ENCODE measurements at places on chromosomes 7 and 10. TPM values are rescaled to one million over a fixed set of nuclear protein-coding genes. Genes with fewer than 3 reads are reported as not detected.

Gene DDX50
- total RNA-seq: 41.8 TPM

Gene SUN3
- not detected for total RNA-seq

Gene ASB15
- total RNA-seq: not detected

Gene ZNF277
- 14.1 TPM for total RNA-seq

Gene MICU1
- 52.4 TPM for total RNA-seq

Gene PVRIG
- total RNA-seq: not detected

Gene EPDR1
- 76.1 TPM for total RNA-seq

Gene PRPS1L1
- total RNA-seq: not detected

Gene WASHC2A
- 11.3 TPM for total RNA-seq

Gene EFCAB10
- 3.0 TPM for total RNA-seq

Gene COBL
- total RNA-seq: 4.1 TPM

Gene VGF
- 20.1 TPM for total RNA-seq

Gene LIPF
- total RNA-seq: not detected

Gene LEP
- not detected for total RNA-seq

Gene ZMIZ1
- total RNA-seq: 32.5 TPM

Gene VPS37D
- 4.7 TPM for total RNA-seq

Gene ACBD5
- 24.3 TPM for total RNA-seq

Gene SLC26A5
- not detected for total RNA-seq

Gene GLI3
- total RNA-seq: 0.30 TPM

Gene FAS
- 28.6 TPM for total RNA-seq

Gene ITPRID1
- total RNA-seq: not detected

Gene MRC1
- 0.02 TPM for total RNA-seq

Gene BTBD16
- total RNA-seq: 0.66 TPM

Gene NODAL
- total RNA-seq: not detected

Gene SPDYE16
- 0.10 TPM for total RNA-seq

Gene CFAP70
- total RNA-seq: 0.17 TPM

Gene ARHGAP22
- 3.4 TPM for total RNA-seq

Gene CTAGE8
- total RNA-seq: not detected

Gene MPLKIP
- 42.2 TPM for total RNA-seq

Gene MYH16
- total RNA-seq: 0.35 TPM

Gene AGFG2
- total RNA-seq: 57.6 TPM

Gene HYAL4
- total RNA-seq: not detected

Gene WDR86
- total RNA-seq: 0.20 TPM

Gene GATA3
- total RNA-seq: 4.4 TPM

Gene CRTAC1
- 1.6 TPM for total RNA-seq

Gene OR2A1
- total RNA-seq: not detected

Gene AQP1
- total RNA-seq: 0.45 TPM

Gene SEMA3C
- 78.3 TPM for total RNA-seq

Gene OIT3
- 0.06 TPM for total RNA-seq

Gene KNDC1
- 0.74 TPM for total RNA-seq

Gene ELFN1
- 0.37 TPM for total RNA-seq

Gene CDC14C
- 0.03 TPM for total RNA-seq

Gene CALY
- total RNA-seq: 0.74 TPM
